Stimulated activated CD4-positive, alpha-beta T cell treated with anti-CD3 and anti-CD28 coated beads, Interleukin-4, amount 100 ng/mL, for 1 hour (primary cell): ENCODE measurements at places on chromosomes 12 and 14.

GRCh38 chr14:105021656-105022275 lies 883 bp upstream of the CDCA4 start:
- peak; percentile 53 for DNase-seq

- DNase-seq = no peak
Measured at GRCh38 chr12:94730847-94731246, 80.5 kb upstream of the TMCC3 start.

GRCh38 chr12:23628806-23629205 lies 320.7 kb downstream of the SOX5 start:
- no peak for DNase-seq

DNA sequence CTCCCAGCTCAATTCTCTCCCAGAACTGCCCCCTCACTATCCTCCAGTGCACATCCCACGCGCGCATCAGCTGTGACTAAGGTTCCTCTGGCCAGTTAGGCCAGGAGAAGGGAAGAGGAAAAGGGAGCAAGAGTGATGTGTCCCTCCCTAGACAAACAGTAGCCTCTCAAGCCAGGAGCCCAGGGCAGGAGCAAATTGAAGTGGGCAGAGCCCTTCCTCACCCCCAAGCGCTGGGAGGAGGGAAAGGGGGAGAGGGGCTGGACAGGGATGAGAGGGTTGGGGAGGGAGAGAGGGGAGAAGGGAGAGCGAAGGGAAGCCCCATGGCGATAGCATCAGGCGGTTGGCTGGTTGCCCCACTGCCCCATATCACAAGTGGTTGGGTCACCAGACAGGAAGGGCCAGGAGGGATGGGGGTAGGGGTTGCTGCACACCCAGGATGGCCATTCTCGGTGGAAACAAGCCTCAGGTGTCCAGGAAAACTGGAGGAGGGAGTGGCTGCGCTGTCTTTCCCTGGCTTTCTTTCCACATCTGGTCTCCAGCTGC lies 1.1 kb downstream of the CD63 start:
- no peak for DNase-seq
